ENCODE measurements at places on chromosomes 6 and 20. TPM values are rescaled to one million over a fixed set of nuclear protein-coding genes. Genes with fewer than 3 reads are reported as not detected.

DNA sequence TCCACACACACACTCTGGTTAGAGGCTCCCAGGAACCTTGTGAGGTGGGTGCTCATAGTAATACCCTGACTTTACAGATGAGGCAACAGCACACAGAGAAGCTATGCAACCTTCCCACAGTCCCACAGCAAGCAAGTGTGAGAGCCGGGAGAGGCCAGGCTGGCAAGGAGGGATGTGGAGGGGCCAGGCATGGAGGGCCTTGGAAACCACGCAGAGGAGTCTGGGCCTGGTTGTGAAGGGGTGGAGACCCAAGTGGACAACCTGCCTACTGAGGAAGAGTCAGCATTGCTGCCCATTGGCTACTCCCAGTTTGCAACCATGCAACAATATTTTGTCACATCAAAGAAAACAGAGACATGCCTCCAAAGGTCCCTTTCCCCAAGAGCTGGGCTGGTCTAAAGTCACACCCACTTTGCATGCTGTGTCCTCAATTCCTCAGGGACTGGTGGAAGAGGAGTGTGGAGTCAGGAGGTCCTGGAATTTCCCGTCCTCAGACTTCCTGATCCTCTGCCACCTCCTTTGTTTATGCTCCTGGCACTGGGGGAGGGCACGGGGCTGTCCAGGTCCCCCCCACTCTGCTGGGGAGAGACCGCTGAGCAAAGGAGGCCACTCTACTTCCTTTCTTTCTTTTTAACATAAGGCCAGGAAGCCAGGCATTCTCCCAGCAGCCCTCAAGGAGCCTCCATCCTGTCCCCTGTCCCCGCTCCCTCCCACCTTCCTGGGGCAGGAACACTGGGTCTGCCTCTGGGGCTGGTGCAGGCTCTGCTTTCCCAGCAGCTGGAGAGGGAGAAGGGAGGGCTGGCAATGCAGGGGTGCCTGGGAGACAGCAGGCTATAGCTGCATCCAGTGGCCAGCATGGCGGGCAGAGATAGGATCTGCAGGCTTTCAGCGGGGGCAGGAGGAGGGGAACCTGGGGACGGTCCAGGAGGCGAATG, 68.3 kb downstream of the NOL4L start:
- DNase-seq: peak; percentile 38

DNA sequence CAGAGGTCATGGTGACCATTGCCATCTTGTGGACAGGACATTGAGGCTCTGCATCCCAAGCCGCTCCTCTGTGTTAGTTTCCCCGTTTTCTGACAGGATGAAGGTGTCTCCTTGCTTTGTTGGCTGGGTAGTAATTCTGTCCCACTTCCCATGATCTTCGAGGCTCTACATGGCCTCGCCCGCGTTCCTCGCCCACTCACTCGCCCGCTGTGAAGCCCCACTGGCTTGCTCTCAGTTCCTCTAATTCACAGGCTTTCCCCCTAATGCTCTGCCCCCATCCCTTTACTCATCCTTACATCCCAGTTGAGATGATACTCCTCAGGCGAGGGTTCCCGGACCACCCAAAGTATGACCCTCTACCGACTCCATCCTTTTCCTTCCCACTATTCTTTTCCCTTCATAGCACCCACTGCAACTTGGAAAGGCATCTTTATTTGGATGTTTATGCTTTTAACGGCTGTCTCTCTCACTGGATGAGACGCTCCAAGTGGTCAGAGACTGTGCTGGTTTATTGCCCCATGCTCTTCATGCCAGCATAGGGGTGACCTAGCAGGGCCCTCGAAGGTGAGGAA, 511 bp upstream of the SLC35B2 start:
- DNase-seq: no peak

DNA sequence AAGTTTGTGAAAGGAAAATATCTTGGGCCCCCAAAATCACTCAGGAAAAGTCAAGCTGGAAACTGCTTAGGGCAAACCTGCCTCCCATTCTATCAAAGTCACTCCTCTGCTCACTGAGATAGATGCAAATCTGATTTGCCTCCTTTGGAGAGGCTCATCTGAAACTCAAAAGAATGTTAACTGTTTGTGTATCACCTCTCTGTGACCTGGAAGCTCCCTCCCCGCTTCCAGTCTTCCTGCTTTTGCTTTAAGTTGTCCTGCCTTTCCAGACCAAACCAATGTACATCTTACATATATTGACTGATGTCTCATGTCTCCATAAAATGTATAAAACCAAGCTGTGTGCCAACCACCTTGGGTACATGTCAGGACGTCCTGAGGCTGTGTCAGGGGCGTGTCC, 331.4 kb upstream of the QKI start:
- DNase-seq: no peak

C6orf58 gene
- total RNA-seq: not detected

DNA sequence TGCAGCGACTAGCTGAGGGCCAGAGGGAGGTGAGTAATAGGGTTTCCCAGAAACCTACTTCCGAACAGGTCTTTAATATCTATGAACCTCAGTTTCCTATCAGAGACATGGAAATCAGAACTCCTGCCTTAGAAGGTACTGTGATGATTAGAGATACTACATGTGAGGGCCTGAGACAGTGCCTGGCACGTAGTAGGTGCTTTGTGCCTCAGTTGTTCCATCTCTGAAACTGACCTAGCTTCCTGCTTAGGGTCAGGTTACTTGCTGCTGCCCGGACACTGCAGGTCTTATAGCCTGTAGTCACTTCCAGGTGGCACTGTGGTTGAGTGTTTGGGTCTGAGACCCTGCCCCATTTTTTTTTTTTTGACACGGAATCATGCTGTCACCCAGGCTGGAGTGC, 20.9 kb downstream of the RAB44 start:
- no peak for DNase-seq

GRCh38 chr6:31740397-31741223, 805 bp downstream of the MSH5 start:
- DNase-seq: peak; percentile 49

DNA sequence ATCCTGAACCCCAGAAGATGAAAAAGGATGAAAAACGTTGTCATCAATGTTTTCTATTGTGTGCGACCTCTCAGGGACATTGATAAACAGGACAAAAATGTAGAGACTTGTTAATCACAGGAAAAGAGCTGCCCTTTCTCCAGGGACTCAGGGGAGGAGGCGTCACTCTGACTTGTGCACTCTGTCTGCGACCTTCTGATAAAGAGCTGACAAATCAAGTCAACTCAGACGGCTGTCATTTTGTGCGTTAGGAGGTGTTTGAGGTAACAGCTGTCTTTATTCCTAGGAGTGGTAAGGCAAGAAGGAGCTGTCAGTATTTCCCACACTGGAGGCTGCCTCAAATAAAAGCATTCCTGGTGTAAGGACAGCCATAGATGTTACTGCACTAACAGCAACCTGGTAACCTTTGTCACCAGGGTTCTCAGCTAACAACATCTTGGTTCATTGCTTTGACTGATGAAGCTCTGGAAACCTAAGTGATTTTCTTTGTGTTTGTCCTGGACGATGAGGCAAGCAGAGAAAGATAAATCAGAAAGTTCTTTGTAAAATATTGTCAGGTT, 38.6 kb upstream of the NXT1 start:
- no peak for DNase-seq

DNA sequence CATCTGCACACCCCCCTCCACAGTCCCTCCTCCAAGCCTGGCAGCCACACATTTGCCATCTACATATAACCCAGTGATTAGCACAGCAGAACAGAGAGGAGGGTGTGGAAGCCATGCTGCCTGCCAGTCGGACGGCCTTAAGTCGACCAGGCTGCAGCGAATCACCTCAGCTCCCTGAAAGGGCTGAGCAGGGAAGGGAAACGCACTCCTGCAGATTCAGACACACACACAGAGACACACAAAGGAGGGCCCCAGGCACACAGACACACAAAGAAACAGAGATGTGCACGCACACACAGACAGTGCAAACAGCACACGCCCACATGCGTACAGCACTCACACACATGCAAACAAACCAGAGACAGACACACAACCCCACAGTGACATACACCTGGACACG, 11.2 kb upstream of the SIRPA start:
- DNase-seq: no peak

GRCh38 chr20:7094438-7094997, 327.0 kb downstream of the BMP2 start:
- no peak for DNase-seq

STAU1 gene
- 60.4 TPM for total RNA-seq

DNA sequence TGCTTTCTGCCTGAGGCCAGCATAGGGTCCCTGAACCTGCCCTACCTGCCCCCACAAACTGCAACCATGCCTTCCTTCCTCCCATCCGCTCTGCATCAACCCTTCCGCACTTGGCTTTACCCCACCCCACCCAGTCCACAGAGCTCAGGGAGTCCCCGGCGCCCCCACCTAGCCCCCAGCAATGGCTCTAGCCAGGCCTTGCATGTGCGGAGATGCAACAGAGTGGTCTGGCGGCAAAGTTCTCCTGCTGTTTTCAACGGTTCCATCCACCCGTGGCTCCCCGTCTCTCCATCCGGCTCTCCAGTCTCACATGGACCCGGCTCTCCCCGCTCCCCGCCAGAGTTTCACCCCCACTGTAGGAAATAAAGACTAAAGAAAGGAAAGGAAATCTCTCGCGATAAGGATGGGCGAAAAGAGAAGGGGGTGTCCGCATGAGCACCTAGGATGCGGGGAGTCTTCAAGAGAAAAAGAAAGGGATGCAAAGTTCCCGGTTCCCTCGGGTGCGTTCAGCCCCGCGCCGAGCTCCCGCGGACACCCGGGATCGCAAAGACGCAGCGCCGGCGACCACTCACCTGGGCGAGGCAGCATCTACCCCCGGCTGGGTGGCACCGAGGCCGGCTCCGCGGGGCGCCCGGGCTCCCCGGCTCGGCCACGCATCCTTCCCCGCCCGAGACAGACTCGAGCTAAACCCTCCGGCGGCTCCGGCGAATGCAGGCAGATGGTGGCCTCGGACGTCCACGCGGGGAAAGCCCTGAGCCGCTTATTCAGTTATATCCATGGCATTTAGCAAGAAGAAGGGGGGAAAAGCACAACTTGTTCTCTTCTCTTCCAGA, 579 bp downstream of the LRFN2 start:
- DNase-seq: no peak

WFDC10B gene
- total RNA-seq: not detected

- DNase-seq: no peak
Measured at GRCh38 chr20:32602273-32602672, 17.1 kb upstream of the NOL4L start.

C20orf204 gene
- 0.35 TPM for total RNA-seq

- no peak for DNase-seq
Measured at GRCh38 chr6:169445661-169446581, 192.3 kb upstream of the THBS2 start.

GRCh38 chr6:34587325-34587724, 31.2 kb upstream of the SPDEF start:
- no peak for DNase-seq
